Cortex of kidney (tissue), 1 donor: ENCODE measurements at places on chromosomes 6 and 20.

DNA sequence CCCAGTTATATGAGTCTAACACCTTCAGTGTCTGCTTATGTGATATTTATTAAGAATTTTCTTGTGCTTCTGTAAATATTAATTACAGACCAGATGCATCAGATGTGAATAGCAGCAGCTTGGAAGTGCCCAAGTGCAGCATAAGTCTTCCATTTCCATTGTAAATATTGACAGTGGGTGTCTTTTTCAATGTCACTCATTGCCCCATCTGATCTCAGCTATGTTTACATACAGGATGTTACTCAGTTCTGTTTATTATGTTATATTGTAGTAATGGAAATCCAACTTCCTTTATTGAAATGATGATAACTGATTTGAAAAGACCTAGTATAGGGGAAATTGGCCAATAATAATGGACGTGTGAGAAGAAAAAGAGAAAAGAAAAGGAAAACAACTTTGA lies 296.7 kb downstream of the SAMD5 start:
- DNase-seq: no peak

- no peak for DNase-seq
Measured at GRCh38 chr6:152416652-152417051, 220.5 kb downstream of the SYNE1 start.

DNA sequence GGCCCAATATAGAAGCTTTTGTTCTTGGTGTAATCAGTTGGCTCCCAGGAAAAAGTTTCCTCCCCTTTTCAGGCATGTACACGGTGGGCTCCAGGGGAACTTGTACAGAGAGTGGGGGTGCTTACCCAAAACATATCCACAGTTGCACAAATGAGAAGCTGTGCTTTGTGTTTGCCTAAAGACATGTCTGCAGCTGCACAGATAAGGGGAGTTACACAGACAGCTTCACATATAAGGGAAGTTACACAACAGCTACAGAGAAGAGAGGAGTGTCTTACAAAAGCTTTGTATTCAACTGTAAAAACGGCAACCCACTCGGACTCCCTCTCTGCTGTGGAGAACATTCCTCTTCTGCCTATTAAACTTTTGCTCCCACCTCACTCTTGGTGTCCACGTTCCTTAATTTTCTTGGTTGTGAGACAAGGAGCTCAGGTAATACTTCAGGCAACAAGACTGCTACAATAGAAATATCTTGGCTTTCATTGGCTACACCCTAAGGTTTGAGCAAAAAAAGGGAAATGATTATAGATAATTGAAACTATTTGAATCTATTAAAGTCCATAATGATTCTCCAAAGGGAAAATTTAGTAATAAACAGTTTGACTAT lies 7.4 kb upstream of the PNRC1 start:
- DNase-seq: no peak

DNA sequence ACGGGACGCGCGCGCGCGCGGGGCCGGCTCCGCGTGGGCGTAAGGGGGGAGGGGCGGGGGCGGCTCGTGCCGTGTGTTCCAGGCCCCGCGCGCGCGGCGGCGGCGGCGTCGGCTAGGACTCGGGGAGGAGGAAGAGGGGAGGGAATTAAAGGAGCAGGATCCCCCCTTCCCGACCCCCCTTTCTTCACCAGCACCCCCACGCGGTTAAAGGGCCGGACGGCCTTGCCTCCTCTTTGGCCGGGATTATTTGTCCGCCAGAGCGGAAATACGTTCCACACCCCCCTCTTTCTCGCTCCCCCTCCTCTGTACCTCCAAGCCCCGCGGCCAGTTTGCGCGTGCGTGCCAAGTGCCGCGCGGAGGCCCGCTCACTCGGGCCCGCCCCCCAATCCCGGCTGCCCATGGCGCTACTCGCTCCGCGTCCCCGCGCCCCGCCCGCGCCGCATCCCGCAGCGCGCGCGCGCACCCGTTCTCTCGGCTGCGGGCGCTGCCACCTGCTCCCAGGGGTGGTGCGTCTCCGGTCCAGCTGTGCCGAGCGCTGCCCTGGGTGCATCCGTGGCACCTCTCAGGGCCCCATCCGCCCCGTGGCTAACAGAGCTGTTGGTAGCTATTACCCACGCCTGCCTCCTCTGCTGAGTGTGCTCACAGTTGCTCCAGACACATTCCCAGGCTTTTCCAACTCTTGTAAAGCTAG lies at the start of gene ZBTB12:
ZBTB12 (minus strand) TSS at position 134 of the 691 bp plus-strand sequence. CDS start 781 bp downstream, outside the sequence.
- DNase-seq: no peak

- DNase-seq: no peak
Measured at GRCh38 chr20:62812181-62812906, 4.5 kb upstream of the COL9A3 start.

GRCh38 chr6:123821112-123821511 lies 17.4 kb downstream of the NKAIN2 start:
- DNase-seq: no peak

DNA sequence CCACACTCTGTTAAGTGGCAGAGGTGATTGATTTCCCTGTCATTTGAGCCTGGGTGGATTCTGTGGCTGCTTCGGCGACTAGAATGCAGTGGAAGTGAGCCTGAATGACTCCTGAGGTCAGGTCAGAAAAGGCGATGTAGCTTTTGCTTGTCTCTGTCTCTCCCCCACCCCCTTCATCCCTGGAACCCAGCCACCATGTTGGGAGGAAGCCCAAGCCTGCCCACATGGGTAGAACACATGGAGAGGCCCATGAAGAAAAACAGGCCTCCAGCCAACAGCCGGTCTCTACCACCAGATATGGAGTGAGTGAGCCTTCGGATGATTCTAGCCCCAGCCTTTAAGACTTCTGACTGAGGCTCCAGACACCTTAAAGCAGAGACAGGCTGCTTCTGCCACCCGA lies 181.0 kb downstream of the TFAP2C start:
- DNase-seq: no peak

DNA sequence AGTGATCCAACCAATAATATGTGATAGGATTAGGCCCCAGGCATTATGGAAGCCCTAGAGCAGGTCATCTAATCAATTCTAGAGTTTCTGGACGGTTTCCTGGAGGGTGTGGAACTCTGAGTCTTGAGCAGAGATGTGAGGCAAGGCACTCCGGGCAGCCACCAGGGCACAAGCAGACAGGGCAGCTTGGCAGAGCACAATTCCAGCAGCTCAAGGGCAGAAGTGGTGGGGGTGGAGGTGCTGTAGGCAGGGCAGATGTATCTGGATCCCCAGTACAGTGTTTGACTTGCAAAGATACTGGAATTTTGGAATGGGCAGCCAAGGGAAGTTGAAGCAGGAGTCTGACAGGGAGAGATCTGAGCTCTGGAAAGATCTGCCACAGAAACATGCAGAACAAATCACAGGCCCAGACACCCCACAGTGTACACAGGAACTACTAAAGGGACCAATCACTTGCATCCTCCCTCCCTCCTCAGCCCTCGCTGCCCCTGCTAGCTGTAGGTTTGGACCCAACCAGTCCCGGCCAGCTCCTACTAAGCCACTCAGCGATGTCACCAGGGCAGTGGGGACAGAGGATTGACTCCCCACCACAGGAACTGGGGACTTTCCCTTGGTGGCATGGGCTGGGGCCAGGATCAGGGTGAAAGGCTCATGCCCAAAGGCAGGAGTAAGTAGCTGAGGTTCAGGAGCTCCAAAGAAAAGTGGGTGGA lies 47.0 kb downstream of the TFEB start:
- DNase-seq: no peak

DNA sequence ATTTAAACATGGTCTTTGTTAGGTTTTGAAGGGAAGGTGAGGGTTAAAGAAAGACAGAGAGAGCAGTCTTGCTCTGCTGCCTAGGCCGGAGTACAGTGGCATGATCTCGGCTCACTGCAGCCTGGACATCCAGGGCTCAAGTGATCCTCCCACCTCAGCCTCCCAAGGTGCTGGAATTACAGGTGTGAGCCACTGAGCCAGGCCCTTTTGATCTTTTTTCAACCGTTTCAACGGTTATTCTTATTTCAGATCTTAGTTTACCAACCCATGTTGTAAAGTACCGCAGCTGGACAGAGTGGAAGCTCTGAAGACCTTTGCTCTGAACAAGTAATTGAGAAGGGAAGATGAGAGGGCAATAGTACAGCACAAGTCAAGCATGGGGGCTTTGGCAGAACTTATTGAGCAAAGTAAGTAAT lies 1.2 kb upstream of the SRPK1 start:
- DNase-seq: no peak

GRCh38 chr6:161378115-161378514 lies 104.3 kb upstream of the AGPAT4 start:
- no peak for DNase-seq

DNA sequence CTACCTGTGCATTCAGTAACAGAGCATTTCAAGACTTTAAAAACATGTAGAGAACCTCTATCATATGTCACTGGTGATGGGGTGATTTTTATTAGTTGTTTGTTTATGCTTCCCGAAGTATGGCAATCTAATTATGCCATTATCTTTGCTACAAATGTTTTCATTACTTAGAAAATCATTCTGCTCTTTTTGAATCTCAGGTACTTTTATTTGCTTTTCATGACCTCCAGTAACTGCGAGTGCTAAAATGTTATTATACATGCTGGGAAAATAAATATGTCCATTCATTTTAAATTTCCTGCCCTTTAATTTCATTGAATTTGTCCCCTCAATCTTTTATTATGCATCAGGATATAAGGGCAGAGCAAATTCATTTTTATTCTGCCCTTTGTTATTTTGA lies 515.7 kb downstream of the NKAIN2 start:
- no peak for DNase-seq
